ENCODE measurements at places on chromosomes 12 and 14.

DNA sequence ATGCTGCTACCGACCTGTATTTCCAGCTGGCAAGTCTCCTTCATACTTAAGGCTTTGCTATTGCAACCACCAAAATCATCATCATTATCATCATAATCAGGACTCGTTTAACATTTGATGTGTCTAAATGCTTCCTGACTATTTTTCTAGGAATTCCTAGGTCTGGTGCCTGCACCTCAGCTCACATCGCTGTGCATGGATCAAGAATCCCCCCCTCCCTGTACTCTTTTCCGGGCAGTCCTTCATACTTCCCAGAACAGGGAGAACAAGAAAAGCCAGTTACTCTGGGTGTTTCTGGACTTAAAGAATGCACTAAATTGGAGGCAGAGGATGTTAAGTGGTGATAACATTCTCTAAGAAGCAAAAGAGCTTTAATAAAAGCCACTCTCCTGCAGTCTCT is 9.4 kb downstream of the ERP27 start:
- DNase-seq = no peak

DNA sequence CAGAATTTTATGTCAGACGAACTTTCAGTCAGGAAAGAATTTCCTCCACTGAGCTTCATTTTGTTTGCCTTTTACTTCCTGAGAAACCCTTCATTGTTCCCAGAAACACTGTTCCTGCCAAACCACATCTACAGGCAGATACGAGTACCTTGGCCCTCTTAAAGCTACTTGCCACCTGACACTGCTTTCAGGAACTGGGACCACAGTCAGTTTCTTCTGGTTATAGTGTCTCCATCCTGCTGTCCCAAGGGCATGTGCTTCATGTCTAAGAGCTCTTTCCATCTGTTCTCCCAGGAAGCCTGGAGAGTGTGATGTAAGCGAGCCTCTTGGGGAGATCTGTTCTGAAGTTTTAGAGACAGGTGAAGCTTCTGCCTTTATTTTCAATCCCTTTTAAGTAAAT is 161.7 kb upstream of the PLEKHA5 start:
- no peak for DNase-seq

DNA sequence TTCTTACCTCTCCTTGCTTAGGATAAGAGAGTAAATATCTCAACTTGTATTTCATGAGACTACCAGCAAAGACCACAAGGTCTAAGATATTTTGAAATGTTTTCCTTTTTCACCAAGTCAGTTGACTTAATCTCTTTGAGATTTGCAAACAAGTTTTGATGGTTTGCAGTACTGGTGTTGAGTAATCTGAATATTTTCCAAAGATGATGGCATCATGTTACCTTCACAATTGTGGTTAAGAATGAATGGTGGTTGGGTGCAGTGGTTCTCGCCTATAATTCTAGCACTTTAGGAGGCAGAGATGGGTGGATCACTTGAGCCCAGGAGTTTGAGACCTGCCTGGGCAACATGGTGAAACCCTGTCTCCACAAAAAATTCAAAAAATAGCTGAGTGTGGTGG is 225.7 kb downstream of the TMTC2 start:
- no peak for DNase-seq

DNA sequence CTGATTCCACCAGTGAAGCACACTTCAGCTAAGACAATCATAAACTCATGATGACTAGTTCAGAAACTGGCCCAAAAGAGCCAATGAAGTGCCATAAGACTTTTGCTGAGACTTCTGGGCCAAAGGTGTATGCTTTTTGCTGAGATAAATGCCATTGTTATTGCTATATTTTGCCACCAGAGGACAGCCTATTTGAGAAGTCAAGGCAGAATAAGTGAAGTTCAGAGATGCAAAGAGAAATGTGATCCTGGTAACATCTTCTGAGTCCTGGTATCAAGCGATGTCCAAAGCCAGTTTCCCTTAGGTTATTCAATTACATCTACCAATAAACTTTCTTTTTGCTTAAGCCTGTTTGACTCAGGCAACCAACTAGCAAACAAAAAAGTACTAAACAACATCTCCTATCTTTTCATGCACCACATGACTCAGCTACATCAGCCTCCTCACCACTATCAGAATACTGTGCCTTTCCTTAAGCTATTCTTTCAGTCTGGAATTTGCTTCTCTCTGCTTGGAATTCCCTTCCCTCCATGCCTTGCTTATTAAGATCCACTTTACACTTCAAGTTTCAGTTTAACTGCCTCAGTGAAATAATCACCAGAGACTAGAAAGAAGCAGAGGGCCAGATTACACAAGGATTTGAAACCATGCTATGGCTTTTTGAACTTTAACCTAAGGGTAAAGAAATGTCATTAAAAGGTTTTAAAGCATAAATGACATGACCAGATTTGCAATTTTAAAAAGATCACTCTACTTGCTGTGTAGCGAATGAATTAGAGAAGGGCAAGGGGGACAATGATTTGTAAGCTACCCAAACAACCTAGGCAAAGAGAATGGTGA is 14.0 kb downstream of the CRY1 start:
- no peak for DNase-seq

DNA sequence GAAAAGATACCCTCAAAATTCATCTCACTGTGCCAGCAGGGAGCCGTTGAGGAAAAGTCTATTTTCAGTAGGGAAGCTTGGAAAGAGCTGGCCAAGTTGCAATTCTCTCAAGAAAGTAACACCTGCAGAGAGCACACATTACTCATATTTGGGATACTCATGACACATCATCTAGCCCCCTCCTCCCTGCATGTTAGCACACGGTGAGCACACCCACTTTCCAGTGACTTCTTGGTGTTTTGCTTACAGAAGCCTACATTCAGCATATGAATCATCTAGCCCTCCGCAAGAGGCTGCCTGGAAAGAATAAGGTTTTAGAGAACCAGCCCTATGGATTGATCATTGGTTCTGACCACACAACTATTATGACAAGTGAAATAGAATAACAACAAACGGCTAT is 124.5 kb downstream of the PTPRO start:
- DNase-seq = no peak

DNA sequence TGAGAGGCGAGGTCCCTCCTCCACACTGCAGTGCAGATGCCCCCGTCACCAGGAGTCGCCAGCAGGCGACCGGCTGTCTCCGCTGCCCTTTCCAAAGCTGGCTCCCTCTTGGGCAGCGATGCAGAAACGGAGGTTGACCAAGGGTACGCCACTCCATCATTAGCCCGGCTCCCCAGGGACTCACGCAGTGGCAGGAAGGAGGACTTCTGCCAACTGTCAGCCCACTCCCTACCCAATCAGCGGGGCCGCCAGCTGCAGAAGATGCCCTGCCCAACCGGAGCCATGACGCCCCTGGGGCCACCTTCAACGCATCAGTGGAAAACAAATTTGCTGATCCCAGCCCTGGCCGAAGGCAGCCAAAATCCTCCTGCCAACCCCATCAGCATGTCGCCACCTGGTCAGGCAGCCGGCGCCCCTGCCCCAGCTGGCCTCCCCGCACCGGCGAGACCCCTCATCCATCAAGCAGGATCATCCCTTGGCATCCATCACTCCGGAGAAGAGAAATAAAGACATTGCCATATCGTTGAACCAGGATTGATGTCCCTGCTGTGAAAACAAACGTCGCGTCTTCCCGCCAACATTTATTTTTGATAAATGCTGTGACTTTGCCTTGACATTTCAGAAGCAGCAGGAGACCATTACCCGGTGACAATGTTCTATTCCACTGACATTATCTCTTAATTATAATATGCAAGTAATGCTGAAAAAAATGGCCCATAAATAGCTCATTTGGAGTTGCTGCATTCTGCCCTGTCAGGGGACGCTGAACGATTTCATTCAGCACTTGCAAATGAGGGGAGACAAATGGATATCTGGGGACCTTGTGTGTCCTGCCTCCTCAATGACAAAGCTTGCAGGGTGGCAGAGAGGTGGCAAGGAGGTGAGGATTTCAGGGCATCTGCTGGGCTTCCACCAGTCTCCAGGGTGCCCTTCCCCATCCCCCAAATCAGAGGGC is 105.1 kb downstream of the SCARB1 start:
- no peak for DNase-seq

GRCh38 chr14:85296456-85297210 is 233.3 kb upstream of the FLRT2 start:
- DNase-seq = no peak

- no peak for DNase-seq
Observed at GRCh38 chr12:48336061-48336460, 14.7 kb downstream of the ZNF641 start.

- no peak for DNase-seq
Observed at GRCh38 chr12:124426594-124427555, 132.0 kb downstream of the RFLNA start.

DNA sequence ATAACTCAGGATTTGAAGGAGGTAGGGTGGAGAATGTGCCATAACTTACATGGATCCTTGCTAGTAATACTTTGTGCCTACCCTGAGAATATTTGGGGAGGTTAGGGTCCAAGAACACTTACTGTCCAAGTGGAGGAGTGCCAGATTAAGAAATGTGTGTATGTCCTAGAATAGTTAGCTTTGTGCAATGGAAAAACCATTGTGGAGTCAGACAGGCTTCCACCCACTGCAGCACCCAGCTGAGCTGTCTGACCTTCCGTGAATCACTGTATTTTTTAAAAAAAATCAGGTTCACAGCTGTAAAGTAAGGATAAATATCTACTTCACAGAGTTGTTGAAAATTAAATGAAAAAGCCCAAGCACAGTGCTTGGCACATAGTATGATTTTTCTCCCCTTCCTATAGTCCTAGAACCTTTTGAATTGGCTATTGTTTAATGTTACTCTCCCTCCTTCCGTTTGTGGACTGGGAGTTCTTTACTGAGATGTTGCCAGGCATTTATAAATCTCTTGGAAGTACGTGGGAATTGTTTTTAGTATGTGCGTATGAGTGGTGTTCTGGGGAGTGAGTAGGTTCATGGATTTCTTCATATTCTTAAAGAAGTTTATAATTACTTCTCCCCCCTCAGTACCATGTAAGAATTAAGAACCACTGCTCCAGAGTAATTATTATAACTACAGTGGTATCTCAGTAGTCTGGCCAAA is 9.2 kb downstream of the RAB21 start:
- no peak for DNase-seq

DNA sequence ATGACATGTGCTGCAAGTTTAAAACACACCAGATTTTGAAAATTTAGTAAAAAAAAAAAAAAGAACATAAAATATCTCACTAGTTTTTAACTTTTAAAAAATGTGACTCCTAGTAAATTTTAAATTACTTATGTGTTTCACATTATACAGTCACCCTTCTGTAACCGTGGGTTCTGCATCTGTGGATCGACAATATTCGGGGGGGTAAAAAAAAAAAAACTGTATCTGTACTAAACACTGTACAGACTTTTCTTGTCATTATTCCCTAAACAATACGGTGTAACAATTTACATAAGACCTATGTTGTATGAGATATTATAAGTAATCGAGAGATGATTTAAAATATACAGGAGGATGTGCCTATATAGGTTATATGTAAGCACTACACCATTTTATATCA is 3.2 kb downstream of the DDX24 start:
- no peak for DNase-seq

GRCh38 chr12:80233926-80234325 is 134.6 kb downstream of the OTOGL start:
- DNase-seq = no peak

GRCh38 chr12:4084573-4084972 is 189.0 kb upstream of the CCND2 start:
- DNase-seq = no peak

DNA sequence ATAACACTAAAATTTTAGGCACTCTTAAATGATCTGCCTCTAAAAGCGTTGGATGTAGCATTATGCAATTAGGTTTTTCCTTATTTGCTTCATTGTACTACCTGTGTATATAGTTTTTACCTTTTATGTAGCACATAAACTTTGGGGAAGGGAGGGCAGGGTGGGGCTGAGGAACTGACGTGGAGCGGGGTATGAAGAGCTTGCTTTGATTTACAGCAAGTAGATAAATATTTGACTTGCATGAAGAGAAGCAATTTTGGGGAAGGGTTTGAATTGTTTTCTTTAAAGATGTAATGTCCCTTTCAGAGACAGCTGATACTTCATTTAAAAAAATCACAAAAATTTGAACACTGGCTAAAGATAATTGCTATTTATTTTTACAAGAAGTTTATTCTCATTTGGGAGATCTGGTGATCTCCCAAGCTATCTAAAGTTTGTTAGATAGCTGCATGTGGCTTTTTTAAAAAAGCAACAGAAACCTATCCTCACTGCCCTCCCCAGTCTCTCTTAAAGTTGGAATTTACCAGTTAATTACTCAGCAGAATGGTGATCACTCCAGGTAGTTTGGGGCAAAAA is 4.1 kb downstream of the CDKN1B start:
- no peak for DNase-seq

DNA sequence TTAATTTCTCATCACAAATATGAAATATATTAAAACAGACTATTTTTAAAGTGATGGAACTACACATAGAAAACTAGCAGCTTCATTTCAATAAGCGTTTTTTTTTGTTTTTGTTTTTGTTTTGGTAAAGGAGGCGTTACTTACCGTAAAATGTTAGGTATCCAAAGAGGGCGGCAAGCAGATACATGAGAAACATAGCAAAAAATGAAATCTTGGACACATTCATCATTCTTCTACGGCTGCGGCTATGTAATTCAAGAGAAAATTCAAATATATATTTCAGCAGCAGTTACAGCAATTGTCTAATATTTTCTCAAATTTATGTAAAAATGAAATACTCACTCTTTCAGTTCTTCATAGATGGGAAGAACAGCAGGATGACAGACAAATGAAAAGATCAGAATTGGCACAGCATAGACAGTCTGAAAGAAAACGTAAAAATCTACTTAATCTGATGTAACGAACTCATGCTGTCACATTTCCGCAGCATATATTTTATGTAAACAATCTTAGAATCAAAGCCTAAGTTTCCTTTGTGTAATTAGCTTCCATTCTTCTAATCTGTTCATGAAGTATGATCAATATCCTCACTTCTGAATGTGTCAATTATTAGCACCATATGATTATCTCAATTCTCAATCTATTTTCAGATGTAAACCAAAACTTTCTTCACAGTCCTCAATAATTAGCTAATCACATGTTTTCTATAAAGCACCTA is 8.8 kb downstream of the SLC38A2 start:
- no peak for DNase-seq

- no peak for DNase-seq
Observed at GRCh38 chr12:214003-214741, at the start of gene SLC6A12. SLC6A12 (minus strand) TSS chr12:214157; CDS start chr12:209986, 4,171 bp downstream.

DNA sequence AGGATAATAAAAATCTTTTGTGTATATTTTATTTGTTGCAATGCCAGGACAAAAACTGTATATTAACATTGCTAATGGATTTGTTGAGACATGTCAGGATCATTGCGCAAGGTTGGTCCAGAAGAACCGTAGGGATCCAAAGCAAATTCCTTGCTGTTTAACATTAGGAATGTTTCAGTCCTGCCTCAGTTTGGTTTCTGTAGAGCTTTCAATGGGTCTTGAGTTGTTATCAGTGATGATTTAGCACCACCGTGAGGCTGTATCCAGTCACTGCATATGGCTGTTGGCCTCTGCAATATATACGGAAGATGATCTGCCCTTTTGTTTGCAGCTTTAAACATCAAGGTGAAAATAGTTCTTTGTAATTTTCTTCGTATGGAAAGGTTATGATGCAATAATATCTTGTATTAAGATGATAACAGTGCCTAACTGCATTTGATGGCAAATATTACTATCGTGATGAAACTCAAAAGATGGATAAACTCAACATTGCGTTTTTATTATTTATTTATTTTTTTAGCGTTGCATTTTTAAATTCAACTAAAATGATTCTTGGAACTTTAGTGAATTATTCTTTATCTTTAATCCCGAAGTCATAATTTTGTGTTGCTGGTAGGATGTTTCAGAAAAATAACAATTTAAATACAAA is 231.2 kb downstream of the AKAP6 start:
- DNase-seq = no peak

- DNase-seq = no peak
Observed at GRCh38 chr12:6948873-6949594, 2.1 kb upstream of the PTPN6 start.

All from stimulated activated CD8-positive, alpha-beta memory T cell treated with anti-CD3 and anti-CD28 coated beads, Interleukin-4, amount 100 ng/mL, for 24 hours (primary cell).